Hypothalamus (tissue), 51 donors: ENCODE measurements at places on chromosomes 5 and 9.
A peak's percentile ranks its signal among the peaks of the same experiment; 100 is the strongest.

GRCh38 chr5:112685931-112686330 is 51.8 kb upstream of the APC start:
- DNase-seq: no peak

DNA sequence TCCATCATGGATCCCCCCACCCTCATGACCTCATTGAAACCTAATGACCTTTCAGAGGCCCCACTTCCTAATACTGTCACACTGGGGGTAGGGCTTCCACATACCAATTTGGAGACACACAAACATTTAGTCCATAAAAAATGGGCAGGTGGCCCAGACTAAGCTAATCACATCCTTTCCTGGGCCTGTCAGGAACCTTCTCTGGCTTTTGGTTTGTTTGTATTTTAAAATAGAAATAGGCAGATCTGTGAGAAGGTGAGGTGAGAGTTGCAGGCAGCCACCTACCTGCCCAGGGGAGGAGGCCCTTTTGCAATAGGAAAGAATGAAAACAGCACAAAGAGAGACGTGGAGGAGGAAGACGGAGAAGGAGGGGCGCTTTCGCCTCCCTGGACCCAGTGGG is 90.2 kb upstream of the BOD1 start:
- no peak for DNase-seq

- peak; percentile 46 for DNase-seq
Observed at GRCh38 chr9:135075234-135076142, 12.0 kb upstream of the OLFM1 start.

DNA sequence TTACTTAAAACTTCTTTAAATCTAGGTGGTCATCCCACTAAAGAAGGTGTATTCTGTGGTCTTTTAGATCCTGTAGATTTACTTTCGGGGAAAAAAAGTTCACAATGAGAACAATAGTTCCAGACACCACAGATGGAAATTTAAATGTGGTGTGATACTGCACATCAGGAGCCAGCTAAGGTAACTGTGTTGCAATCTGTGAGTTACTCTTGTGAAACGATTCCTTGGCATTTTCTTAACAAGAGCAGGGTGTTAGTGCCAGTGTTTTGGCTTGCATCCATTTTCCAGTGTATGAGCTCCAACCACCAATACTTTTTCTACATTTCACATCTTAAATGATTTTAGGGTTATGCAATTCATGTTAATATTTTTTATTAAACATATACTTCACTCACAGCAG is 674.5 kb downstream of the CETN3 start:
- DNase-seq: no peak

- no peak for DNase-seq
Observed at GRCh38 chr5:129748913-129749880, 1.3 kb downstream of the MINAR2 start.

DNA sequence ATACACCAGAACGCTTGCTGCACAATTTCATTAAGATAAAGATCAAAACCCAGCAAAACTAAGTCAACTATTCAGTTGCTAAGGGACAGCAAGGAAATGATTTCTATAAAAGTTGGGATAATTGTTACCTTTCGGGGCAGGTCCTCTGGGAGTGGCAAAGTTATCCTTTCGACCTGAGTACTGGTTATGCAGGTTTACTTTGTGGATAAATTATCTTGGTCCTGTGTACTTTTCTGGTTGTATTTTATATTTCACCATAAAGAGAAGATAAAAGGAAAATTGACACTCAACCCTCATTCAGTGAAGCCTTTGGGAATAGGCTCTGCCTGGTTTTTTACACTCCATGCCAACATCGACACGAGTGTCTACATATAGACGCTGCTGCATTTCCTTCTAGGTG is 146.5 kb downstream of the SYK start:
- no peak for DNase-seq

GRCh38 chr9:110588296-110588695 is 8.8 kb upstream of the SVEP1 start:
- DNase-seq: no peak

DNA sequence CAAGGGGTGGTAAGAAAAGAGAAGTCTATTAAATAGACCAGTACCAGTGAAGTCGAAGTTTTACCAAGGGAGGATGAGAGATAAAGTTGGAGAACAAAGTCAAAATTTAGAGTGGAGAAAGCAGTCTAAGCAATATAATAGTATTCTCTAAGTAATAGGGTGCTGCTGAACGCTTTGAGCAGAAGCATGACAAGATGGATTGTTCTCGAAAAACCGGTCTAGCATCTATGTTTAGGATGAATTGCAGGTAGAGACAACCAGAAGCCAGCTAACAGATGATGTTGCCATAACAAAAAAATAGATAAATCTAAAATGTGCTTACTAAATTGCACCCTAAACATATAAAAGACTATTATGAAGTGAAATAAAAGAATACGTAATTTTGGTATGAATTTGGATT is 237.0 kb downstream of the PRELID2 start:
- DNase-seq: no peak

DNA sequence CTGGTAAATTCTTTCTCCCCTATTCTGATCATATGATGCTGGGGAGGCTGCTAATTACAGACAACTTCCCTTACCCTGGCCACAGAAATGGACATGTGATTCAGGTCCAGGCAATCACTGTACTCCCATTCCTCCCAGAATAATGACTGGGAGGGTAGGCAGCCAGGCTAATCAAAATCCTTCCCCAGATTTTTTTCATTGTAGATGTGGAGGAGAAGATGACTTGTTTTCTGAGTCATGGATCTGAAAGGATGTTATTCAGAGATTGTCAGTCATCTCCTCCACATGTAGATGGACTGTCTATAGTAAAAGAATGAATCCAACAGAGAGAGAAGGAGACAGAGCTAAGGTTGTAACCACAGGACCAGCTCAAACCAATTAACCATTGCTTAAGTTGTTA is 123.9 kb upstream of the PUM3 start:
- no peak for DNase-seq

DNA sequence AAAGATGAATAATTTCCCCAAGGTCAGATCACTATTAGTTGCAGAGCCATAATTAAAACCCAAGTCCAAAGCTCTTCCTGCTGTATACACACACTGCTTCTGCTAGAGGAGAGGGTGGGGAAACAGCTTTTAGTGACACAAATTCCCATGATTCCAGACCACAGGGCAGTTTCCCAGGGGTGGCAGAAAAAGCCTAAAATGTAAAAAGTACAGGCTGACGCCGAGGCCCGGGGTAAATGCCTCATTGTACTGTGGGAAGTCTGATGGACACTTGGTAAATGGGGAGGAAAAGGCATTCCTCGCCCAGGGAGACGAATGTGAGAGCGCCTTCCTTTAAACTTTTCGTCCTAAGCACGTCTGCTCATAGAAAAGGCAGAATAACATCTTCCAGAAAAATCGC is 65.7 kb downstream of the DENND1A start:
- no peak for DNase-seq

DNA sequence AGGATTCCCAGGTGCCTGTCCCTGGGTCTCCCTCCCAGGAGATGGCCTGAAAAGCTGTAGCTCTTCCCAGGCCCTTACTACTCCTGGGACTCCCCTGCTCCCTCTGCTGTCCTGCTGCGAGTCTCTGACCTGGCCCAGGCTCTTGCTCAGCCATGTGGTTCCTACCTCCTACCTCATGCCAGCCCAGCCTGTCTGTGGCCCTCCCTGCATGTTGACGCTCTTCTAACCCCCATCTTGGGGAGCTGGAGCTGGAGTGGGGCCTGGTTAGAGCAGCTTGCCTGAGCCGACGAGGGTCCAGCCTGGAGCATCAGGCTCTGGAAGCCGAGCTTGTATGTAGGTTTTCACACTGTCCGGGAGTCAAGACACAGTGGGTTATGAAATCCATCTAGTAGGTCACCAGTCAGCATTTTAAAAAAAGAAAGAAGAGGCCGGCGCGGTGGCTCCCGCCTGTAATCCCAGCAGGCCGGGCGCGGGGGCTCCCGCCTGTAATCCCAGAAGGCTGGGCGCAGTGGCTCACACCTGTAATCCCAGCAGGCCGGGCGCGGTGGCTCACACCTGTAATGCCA is 244.4 kb downstream of the FANCC start:
- DNase-seq: no peak

GRCh38 chr5:66757219-66757833 is 161.1 kb downstream of the MAST4 start:
- peak; percentile 38 for DNase-seq

- peak; percentile 65 for DNase-seq
Observed at GRCh38 chr5:132376694-132377641, 7.5 kb downstream of the SLC22A5 start.

DNA sequence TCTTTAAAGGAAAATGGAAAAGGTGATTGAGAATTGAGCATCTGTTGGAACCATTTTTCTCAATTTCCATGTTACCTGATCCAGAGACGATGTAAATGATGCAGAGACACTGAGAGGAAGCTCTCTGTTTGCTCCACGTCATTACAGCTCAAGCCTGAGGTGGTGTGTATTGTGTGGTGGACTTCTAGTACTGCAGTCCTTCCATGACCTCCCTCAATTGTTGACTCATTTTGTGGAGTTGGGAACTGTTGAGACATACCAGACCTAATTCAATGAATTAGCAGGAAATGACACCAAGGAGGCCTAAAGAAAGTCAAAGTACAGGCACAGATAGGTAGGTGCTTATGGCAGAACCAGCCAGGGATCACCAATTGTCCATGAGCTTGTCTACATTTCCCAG is 15.6 kb upstream of the LVRN start:
- no peak for DNase-seq

GRCh38 chr9:2477755-2478154 is 143.8 kb upstream of the VLDLR start:
- no peak for DNase-seq

DNA sequence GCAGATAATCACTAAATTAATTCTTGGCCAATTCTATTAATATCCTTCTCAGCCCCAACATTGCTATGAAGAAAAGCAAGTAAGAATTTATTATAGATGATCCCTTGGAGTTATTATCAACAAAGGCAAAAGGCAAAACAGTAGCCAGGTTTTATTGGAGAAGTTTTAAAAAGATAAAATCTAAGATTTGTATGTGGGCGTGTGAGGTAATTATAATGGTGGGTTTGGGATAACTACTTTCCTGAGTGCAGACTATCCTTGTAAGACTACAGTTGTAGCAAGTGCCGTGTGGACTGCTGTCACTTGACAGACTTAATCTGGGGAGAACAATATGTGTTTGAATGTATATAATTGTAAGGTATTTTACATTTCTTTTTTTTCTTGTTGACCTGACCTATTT is 23.2 kb downstream of the SLC31A1 start:
- DNase-seq: no peak

DNA sequence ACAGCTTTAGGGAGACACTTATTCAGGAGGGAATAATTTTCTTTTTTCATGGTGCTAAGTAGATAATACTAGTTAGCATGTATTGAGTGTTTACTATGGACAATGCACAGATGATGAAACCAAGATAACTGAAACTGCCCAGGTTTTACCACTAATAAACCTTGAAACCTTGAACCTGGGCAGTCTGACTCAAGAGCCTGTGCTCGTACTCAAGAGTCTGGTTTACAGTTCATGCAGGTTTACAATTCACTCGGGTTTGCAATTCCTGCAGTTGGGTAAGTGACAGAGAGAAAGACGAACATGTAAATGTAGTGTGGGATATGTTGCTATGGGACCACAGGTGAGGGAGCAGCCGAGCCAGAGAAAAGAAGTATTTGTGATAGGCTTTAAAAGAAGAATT is 28.2 kb downstream of the NUP214 start:
- no peak for DNase-seq

- no peak for DNase-seq
Observed at GRCh38 chr5:11851416-11851815, 52.8 kb downstream of the CTNND2 start.

- no peak for DNase-seq
Observed at GRCh38 chr9:91761362-91761761, 188.7 kb downstream of the ROR2 start.

DNA sequence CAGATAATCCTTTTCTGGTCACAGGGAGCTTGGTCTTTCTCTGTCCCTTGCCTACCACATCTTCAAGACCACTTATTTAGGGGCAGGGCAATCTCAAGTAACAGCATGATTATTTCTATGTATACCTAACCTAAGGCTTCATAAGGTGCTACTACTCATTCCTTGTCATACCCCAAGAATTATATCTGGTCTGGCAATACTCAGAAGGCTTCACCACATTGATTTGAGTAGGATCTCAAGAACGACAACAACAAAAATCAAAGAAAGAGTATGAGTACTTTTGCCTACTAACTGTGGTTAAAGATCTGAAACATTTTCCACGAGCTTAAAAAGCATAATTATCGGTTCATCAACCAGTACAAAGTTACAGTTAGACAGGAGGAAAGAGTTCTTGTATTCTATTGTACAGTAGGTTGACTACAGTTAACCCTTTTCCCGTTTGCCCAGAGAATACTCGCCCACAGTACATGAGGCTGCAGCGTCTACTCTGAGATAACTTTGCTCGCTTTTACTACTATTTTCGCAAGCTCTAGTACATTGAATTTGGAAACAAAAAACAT is 41.0 kb downstream of the FANCC start:
- DNase-seq: no peak

DNA sequence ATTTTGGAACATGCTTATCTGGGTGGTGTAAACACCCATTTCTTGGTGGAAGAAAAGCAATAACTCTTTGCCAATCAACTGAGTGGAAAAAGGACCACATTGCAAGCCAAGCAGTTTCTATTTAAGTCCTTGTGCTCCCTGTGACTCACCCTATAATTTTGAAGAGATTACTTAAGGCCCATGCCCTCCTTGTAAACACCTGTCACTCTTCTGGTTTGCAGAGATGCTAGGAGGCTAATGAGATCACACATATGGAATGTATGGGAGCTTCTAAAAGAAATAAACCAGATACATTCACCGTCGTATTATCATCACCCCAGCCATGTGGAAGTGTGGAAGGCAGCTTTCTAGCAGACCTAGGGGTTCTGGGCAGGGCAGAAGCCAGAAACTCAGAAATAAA is 337.1 kb downstream of the GADD45G start:
- DNase-seq: no peak

GRCh38 chr5:133124891-133125290 is 73.1 kb downstream of the HSPA4 start:
- DNase-seq: no peak

DNA sequence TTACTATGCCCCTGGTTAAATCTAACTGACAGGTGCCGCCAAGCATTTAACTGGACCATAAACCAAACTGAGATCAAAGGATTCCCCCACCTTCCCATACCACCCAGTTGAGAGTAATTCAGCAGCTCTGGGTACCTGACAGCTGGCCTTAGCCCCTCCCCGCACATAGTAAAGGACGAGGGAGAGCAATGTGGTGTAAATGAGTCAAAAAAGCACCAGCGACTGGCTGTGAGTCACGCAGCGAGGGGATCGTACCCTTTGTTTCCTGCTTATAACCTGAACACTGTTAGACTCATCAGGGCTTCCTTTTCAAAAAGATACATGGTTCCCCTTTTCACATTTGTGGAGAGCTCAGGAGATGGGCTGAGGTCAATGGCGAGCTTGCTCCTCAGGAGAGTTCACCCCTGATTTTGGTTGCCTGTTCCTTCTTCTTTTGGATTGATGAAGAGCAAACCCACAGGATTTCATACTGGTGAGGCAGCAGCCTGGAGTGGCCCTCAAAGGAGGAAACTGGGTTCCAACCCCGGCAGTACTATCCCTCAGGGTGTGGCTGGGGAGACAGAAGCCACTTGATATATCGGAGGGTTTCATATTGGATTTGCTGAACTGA is 71.5 kb downstream of the ANKRD33B start:
- no peak for DNase-seq
